ENCODE measurements at places on chromosomes 11 and 22. TPM values are rescaled to one million over a fixed set of nuclear protein-coding genes. Genes with fewer than 3 reads are reported as not detected.

NXPE2 gene
- 6.2 TPM for polyA plus RNA-seq

- no peak for DNase-seq
Measured at GRCh38 chr11:115644856-115645255, 140.6 kb upstream of the CADM1 start.

DNA sequence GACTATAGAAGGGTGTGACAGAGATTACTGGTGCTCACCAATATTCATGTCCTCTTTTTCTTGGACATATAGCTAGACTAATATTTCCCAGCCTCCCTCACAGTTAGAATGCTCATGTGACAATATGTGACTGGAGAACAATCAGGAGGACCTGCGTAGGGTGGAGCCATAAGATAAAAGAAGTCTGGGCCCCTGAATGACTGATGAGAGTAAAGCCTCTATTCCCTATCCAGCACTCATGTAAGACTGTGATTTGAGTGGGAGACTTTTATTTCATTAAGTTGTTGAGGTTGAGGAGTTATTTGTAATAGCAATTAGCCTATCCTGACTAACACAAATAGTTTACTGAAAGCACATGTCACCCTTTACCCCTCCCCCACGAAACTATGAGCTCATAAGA lies 1247.1 kb upstream of the TENM4 start:
- DNase-seq, result no peak

DNA sequence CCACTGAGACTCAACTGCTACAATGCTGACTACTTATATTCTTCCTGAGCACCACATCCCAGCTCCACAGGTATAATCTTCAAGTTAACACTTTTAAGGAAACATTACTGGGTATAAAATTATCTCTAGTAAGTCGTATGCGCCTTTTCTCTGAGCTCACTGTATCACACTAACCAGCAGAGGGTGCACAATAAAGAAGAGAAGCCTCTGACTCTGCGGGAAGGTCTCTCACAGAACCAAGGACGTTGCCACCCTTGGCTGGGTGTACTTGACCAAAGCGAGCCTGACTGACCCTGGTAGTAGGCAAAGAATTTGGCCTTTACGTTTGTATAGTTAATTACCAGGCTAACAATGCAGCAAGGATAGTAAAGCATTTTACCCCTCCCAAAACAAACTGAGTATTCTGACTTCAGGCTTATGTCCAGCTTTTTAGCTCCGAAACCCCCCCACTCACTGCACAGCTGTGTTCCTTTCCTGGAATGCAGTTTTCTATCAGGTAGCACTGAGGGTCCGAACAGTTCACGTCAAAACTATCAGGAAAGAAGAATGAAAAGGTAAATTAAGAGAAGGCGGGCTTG lies at the start of gene BTBD18:
Gene BTBD18 (minus strand): TSS at position 144 of the 578 bp plus-strand sequence. CDS start 631 bp downstream, outside the sequence.
- DNase-seq, result no peak

GRCh38 chr22:43118024-43118849 lies 7.7 kb downstream of the BIK start:
- no peak for DNase-seq

DNA sequence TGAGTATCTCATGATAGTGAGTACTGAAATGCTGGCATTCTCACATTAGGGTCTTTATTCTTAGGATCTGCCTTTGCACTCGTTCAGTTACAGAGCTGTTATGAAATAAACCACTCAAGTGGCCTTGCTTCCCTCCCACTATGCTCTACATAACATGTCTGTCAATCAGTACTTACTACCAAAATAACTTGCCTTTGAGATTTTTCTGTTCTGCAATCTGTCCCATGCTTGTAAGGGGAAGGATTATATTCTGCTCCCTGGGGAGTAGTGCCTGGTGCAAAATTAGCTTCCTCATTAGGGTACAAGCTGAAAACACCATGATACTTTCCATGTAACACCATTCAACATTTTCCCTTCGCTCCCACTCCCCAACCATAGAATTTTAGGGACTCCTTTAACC lies 1.9 kb upstream of the GRAP2 start:
- no peak for DNase-seq

- DNase-seq, result no peak
Measured at GRCh38 chr11:100419518-100419917, 267.6 kb upstream of the ARHGAP42 start.

- DNase-seq, result no peak
Measured at GRCh38 chr11:86575927-86576326, 96.5 kb downstream of the ME3 start.

GRCh38 chr11:62540804-62541701 lies 5.6 kb downstream of the AHNAK start:
- DNase-seq, result peak; percentile 75

- DNase-seq, result no peak
Measured at GRCh38 chr11:4213746-4214145, 119.1 kb downstream of the RRM1 start.

TRIM51 gene
- not detected for polyA plus RNA-seq

DNA sequence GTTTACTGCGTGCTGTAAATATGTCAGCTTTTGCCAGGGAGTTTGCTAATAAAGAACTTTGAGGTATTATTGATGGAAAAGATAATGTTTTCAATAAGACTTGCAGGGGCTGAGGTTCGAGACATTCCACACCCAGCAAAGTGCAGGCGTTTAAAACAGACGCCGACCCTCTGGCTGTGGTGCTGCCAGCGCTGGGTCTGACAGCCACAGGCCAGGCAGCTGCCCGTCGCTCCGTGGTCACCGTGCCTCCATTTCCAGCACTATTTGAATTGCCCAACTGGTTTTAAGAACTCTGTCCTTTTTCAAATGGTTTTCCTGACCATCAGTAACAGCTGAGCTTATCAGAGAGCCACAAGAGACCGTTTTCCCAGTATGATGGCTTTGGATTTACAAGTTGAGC lies 28.1 kb upstream of the ALX4 start:
- DNase-seq, result no peak

APOBEC3A gene
- polyA plus RNA-seq, result 9.0 TPM

OR8H1 gene
- not detected for polyA plus RNA-seq

DNA sequence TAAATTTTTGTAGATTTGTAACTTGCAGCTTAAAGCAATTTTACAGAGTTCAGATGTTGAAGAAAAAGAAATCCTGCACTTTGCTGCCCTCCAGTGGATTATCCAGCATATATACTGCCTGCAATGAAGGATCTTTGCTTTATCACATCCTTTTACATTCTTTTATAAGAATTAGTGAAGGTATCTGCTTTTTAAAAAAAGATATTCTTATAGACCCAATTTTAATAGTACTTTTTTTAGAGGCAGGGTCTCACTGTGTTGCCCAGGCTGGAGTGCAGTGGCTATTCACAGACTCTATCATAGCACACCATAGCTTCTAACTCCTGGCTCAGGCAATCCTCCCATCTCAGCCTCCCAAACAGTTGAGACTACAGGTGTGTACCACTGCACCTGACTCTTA lies 60.7 kb downstream of the TTC17 start:
- no peak for DNase-seq

GRIK4 gene
- 0.10 TPM for polyA plus RNA-seq

GRCh38 chr11:68977781-68978625 lies 2.8 kb downstream of the MRGPRD start:
- peak; percentile 55 for DNase-seq

MFRP gene
- not detected for polyA plus RNA-seq

DNA sequence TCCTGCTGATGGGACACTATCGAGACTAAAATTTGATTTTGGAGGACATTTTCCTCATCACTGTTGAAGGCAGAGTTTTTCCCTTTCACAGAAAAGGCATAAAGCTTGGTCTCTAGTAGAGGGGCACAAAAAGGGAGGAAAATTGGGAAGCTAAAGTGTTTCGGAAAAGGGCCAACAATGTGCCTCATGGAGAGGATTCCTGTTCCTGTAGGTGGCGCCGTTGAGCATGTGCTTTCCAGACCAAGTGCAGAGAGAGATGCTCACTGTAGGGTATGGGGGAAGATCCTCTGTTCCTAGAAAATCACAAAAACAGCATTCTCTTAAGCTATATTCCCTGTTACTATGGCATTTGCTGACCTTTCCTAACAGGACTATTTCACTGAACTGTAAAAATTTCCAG lies 18.4 kb upstream of the OR4C5 start:
- DNase-seq, result no peak

- peak; percentile 92 for DNase-seq
Measured at GRCh38 chr11:130601141-130601540, 152.7 kb downstream of the ADAMTS15 start.

GRCh38 chr11:47889714-47890441 lies 41.7 kb upstream of the NUP160 start:
- DNase-seq, result no peak

DNA sequence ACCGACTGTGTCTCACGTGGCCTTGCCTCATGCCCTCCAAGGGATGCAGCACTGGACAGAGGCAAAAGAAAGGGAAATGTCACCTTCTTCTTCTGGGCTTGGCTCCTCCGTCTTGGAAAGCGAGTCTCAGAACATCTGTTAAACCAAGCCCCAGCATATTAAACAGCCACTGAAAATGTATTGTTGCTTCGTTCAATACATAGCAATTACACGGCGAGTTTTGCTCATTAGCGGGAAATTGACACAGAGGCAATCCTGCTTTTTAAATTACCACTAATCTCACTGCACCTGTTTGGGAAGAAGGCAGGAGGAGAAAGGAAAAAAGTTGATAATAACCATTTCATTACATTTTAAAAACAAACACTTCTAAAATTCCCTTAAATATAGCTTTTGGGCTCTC lies 72.1 kb downstream of the SEZ6L start:
- no peak for DNase-seq
